ENCODE measurements at places on chromosomes 1 and 21.

- DNase-seq = no peak
These were observed 492.3 kb downstream of the MRPL39 start for GRCh38 chr21:25115021-25115420.

DNA sequence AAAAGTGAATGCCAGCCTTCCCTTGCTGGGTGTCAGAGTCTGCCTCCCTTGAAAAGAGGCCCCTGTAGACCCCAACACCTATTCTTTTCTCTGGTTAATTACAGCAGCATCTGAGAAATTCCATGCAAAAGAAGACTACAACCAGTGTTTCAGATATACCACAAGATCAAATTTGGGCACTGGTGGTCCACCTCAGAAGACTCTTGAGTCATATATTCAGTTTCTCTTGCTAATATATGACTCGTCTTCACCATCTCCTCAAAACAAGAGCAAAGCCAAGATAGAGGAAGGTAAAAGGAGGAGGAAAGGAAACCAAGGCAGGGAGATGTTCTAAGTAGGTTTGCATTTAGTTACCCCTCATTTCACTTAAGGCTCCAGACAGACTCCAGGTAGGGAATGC lies 259.9 kb downstream of the ZNF648 start:
- DNase-seq = no peak

- no peak for DNase-seq
These were observed 18.9 kb upstream of the IGSF5 start for GRCh38 chr21:39726133-39726532.

GRCh38 chr1:7680207-7680954 lies 90.7 kb upstream of the VAMP3 start:
- peak; percentile 62 for DNase-seq

DNA sequence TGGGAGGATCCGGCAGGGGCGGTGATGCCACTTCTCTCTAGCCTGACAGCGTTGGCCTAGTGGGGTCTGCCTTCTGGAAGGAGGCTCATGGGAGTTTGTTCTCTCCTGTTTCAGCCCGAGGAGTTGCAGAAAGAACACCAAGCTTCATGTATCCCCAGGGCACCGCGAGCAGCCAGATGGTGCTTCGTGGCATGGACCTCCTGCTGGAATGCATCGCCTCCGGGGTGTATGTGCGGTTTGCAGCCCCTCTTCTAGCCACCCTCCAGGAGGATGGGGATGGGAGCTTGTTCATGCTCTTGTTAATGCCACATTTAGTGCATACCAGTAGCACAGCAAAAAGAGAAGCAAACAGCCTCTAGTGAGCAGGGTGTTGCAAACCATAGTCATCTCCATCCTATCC lies 74.9 kb upstream of the CNTN2 start:
- no peak for DNase-seq

DNA sequence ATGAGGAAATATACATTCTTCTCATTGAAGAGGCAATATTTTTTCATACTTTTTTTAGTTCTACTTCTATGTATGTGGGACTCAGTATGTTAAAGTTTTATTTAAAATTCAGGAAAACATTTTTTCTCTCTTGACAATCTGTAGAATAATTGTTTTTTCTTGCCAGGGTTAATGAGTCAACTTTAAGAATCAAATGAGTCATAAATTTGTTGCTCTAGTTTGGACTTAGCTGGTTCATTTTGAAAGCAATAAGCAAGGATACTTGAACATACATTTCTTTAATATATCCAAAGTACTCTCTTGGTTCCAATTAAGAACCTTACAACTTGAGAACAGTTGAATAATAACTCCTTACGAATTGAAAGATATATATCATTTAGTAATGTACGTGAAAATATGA lies 1145.3 kb upstream of the B3GALT2 start:
- DNase-seq = no peak

- no peak for DNase-seq
These were observed 51.3 kb upstream of the IVNS1ABP start for GRCh38 chr1:185368313-185368855.

DNA sequence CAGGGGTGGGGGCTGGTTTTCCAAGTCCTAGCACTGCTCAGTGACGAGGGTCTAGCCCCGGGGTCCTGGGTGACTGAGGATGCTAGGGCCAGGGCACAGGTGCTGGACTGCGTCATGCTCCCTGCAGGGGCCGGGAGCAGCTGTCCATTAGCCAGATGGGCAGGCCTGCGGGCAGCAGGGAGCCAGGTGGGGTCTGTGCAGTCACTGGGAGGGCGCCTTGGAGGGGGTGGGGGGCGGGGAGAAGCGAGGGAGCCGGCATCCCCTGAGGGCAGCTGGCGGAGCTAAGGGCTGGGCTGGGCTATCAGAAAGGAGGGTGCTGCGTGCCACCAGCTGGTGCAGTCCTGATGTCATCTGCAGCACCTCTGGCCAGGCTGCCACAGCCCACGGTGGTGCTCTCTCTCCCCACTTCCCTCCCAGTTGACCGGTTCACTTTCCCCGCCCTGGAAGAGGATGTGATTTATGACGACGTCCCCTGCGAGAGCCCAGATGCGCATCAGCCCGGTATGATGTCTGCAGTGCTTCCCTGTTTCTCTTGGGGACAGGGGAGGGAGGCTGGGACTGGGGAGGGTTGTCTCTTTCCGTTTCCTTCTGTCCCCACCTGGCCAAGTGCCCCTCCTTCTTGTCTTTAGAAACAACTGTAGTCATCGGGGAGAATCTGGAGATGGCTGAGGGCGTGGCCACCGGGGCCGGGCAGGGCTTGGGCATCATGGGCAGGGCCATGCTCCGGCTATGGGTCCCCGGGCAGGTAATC lies 63.8 kb downstream of the ARHGEF10L start:
- DNase-seq = no peak

GRCh38 chr1:102967786-102968185 lies 140.5 kb downstream of the COL11A1 start:
- DNase-seq = no peak

DNA sequence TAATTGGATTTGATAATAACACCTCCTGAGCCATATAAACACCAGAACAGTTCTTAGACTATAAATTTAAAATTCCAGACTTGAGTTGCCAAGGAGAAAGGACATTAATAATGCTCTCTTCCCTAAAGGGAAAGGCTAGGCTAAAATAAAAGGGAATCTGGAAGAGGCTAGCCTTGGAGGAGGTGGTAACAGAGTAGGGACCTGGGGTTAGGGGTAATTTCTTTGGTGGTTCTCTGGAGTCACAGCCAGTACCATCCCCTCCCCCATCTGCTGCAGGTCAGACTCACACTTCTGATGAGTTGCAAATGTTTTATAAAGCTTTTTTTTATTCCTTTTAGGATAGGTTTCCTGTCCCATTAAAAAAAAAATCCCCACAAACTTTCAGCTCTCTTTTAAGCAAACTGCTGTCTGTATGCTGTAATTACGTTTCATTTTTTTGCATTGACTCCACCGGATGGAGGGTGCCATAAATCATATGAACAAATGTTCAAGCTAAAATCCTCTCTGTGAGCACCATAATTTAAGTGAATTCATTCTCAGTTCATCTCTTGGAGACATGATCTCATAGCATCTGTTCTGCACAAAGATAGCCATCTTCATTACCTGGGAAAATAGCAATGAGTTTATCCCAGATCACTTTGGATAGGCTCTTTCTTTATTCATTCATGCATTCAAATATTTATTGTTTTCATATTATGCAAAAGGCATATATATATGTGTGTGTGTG lies 379.6 kb downstream of the TTLL7 start:
- no peak for DNase-seq

DNA sequence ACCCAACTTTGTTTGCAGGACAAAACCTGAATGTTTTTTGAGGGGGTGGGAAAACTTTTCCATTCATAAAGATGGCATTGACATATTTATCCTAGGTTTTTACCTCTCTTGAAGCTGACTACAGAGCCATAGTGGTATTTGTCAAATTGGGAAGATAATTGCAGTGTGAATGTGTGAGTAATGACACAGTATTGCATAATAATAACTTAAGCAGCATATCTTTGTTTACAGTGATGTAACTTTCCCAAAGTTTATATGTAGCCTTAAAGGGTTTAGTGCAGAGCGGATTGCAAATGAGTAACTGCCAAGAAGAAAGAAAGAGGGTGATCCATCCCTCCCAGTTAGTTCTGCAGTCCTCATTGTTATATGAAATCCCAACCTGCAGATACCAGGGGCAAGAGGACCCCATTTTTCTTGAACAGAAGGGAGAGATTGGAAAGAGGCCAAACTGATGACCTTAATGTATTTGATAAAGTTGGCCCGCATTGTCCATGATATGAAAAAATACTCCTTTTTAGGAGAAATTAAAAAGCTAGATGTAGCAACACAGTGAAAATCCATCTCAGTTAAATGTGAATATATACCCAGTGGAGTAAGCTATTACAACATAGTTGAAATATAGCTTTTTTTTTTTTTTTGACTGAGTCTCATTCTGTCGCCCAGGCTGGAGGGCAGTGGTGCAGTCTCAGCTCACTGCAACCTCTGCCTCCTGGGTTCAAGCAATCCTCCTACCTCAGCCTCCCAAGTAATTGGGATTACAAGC lies 23.7 kb upstream of the NFIA start:
- DNase-seq = no peak

- DNase-seq = no peak
These were observed 42.6 kb downstream of the PCSK9 start for GRCh38 chr1:55081905-55082296.

- no peak for DNase-seq
These were observed 38.7 kb downstream of the AZIN2 start for GRCh38 chr1:33119532-33120217.

GRCh38 chr1:14689996-14690615 lies 91.6 kb downstream of the KAZN start:
- no peak for DNase-seq

GRCh38 chr1:111174070-111174469 lies 26.4 kb downstream of the DENND2D start:
- no peak for DNase-seq

- no peak for DNase-seq
These were observed 140.8 kb upstream of the NBPF11 start for GRCh38 chr1:148292915-148293314.

DNA sequence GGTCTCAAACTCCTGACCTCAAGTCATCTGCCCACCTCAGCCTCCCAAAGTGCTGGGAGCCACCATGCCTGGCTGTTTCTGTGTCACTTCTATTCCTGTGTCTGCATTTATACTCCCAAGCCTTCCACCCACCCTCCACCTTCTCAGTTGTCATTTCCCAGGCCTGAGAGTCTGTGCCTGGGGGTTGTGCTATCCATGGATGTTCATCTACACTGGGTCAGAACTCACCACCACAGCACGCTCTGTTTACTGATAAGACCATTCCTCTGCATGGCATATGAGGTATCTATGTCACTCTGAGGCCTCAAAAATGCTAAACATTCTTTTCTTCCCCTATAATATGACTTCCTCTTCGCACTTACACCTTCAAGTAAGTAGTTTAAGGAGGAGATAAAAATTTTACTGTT lies 6.1 kb downstream of the NENF start:
- DNase-seq = no peak

DNA sequence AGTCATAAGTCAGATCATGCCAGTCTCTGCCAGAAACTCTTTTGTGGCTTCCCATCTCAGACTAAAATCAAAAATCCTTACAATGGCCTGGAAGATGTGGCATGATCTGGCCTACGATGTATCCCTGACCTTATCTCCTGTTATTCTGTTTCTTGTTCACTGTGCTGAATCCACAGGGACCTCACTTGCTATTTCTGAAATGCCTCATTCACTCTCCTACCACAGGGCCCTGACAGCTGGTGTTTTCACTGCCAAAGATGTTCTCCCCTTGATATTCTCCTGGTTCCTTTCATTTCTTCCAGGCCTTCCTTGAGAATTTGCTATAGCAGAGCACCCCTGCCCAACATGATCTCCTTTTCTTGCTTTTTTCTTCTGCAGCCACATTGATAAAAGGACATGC lies 1.7 kb downstream of the DNALI1 start:
- no peak for DNase-seq

DNA sequence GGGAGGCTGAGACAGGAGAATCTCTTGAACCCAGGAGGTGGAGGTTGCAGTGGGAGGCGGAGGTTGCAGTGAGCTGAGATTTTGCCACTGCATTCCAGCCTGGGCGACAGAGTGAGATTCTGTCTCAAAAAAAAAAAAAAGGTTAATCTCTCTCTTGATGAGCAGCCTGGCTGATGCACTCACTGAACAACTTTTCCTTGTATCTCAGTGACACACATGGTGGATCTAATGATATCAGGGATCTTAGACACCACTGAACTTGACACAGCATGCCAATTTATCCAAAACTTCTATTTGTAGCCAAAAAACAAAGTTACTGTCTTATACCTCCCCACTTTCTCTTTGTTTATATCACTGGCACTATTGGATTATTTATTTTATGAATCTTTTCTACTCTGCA lies 16.2 kb downstream of the RHBDL2 start:
- no peak for DNase-seq

GRCh38 chr1:203378556-203379245 lies 27.8 kb upstream of the FMOD start:
- no peak for DNase-seq

DNA sequence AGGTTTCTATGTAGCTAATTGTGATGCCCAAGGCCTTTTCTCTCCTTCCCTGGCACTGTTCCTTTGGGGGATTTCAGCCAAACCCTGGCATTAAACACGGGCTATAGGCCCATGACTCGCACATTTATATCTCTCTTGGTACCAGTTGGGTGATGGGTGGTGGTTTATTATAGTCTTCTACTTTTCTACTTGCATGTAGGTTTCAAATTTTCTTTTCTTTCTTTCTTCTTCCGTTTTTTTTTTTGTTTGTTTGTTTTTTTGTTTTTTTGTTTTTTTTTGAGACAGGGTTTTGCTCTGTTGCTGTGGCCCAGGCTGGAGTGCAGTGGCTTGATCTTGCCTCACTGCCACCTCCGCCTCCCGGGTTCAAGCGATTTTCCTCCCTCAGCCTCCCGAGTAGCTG lies 1.1 kb downstream of the IL10RB start:
- no peak for DNase-seq

- no peak for DNase-seq
These were observed 53.4 kb downstream of the DMRTA2 start for GRCh38 chr1:50369830-50370229.

- DNase-seq = no peak
These were observed 2.3 kb upstream of the BACH1 start for GRCh38 chr21:29296446-29296845.

DNA sequence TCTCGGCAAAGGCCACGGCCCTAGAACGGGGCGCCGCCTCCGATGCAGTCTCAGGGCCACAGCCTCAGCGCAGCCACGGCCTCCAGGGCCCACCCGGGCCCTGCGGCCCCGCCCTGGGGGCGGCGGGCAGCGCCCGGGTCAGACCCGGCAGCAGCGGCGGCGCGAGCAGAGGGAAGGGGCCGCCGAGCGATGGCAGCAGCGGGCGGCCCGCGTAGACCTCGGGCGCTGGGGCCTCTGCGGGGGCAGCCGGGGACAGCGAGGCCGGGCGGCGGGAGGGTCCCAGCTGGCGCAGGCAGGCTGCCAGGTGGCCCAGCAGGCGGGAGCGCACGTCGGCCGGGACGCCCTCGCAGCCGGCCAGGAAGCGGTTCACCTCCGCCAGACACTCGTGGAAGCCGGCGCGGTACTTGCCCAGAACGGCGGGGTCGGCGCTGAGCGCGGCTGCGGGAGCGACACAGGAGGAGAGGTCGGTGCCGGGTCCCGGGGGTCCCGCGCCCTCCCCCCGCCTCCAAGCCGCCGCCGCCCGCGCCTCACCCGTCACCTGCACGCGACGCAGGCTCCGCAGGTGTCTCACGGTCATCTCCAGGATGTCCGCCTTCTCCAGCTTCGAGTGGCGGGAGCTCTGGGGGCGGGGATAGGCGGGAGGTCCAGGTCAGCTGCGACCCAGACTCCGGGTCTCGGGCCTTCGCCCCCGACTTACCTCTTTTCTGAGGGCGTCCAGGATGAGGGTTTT lies 737 bp downstream of the HES4 start:
- DNase-seq = no peak

GRCh38 chr1:208136459-208137182 lies 107.6 kb downstream of the PLXNA2 start:
- no peak for DNase-seq

GRCh38 chr1:31891280-31891679 lies 46.9 kb downstream of the PTP4A2 start:
- DNase-seq = no peak
